Right renal pelvis (tissue), 4 donors: ENCODE measurements at places on chromosomes 2 and 18.

- no peak for DNase-seq
These were observed 51.0 kb upstream of the ACTR3 start for GRCh38 chr2:113838744-113839444.

GRCh38 chr2:106108791-106109190 lies 85.3 kb downstream of the UXS1 start:
- DNase-seq, result no peak

GRCh38 chr2:195514365-195514764 lies 142.7 kb upstream of the SLC39A10 start:
- no peak for DNase-seq

GRCh38 chr2:241639385-241639784 lies 1.9 kb downstream of the ATG4B start:
- DNase-seq, result no peak

GRCh38 chr2:39377226-39377939 lies 59.7 kb downstream of the MAP4K3 start:
- no peak for DNase-seq

DNA sequence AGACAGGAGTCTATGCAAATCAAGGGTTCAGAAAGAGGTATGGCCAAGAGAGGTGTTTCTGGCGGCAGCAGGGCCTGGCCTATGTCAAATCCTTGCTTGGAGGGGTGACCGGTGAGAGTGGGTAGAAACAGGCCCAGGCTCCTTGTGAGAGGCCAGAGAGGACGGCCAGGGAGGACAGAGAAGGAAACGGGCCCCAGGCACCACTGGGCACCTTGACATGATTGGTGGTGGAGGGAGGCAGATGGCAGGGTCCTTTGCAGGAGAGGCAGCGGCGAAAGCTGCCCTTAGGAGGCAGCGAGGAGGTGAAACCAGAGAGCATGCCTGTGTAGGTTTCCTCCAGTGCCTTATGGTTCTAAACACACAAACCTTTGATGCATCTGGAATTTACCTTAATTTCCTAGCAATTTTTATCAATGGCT lies 6.2 kb downstream of the RAMP1 start:
- no peak for DNase-seq

- no peak for DNase-seq
These were observed 321.5 kb upstream of the MAP2 start for GRCh38 chr2:209102319-209102718.

DNA sequence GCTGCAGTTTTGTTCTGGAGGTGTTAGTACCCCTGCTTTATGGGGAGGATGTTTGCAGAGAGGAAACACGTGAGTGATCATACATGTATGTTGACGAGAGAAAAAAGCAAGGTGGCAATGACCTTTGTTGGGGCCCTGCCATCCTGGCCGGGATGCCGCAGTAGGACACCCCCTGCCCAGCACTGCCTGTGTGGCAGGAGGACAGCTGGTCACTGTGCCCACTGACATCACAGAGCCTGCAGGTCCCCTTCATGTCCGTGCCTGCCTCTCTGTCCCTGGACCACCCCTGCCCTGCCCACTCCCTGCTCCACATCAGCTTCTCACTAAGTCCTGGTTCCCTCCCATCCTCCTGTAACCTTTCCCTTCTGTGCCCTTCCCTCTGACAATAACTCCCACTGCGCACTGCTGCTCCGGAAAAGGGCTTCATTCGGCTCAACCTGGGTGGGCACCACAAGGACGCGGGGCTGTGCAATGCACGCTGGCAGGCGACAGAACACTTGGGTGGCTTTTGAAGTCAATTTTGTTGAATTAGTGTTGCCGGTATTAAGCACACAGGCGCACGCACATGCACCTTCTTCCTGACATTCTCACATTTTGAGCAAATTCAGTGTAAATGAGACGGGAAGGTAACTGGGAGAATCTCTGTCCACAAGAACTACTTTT lies 51.5 kb upstream of the TWIST2 start:
- no peak for DNase-seq

DNA sequence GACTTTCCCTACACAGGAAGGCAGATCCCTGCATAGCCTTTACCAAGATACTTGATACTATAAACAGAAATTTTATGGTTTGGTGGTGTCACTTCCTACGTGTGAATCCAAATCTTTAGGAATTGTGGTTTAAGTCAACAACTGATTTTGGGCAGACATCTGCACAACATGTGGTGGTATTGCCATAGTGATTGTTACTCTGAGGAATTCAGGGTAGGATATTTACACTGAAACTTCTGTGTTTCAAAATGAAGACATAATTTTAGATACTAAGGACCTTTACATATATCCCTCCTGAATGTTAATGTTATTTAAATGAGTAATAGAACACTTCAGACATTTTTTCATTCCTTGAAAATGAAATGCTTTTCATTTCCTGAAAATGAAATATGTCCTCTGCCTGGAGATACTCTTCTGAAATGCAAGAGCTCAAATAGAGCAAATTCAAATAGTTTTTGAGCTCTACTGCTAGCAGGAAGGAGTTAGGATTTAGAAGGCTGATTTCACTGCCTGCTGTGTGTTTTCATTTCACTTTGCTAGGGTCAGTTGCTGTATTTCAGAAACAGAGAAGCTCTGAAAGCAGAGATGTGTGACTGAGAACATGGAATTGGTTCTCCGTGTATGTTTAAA lies 77.2 kb downstream of the MDH1 start:
- no peak for DNase-seq

DNA sequence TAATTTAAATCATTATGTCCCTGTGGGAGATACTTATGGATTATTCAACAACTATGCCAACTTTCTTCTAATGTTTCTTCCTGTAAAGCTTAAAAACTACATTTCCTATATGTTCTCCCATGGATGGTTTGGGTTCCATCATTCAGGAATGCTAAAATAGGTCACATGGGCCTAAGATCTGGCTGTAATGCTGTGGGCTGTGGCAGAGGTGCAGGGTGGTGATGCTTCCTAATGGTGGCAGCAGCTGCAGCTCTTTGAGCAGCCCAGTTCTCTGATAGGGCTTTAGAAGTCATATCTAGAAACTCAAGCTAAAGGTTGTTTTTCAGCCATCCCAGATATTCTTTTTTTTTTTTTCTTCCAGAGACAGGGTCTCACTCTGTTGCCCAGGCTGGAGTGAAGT lies 266.1 kb downstream of the ZNF385B start:
- DNase-seq, result no peak

GRCh38 chr2:39023649-39024048 lies 97.2 kb downstream of the SOS1 start:
- DNase-seq, result no peak
